Adrenal gland (tissue), 19 donors: ENCODE measurements at places on chromosomes 1 and 21. TPM values are rescaled to one million over a fixed set of nuclear protein-coding genes. Genes with fewer than 3 reads are reported as not detected.

- H3K4me3 ChIP-seq, result no peak overlapping the region
- H3K27me3 ChIP-seq, result no peaks in the 10 kb centered on the region
- DNase-seq, result no peak
- no peaks in the 10 kb centered on the region for H3K4me1 ChIP-seq
- no peak overlapping the region for H3K27ac ChIP-seq
- no peaks in the 10 kb centered on the region for H3K36me3 ChIP-seq
These were observed 139.4 kb downstream of the HIVEP3 start for GRCh38 chr1:41779360-41779759.

Gene TMEM52
- total RNA-seq, result 78.3 TPM

DNA sequence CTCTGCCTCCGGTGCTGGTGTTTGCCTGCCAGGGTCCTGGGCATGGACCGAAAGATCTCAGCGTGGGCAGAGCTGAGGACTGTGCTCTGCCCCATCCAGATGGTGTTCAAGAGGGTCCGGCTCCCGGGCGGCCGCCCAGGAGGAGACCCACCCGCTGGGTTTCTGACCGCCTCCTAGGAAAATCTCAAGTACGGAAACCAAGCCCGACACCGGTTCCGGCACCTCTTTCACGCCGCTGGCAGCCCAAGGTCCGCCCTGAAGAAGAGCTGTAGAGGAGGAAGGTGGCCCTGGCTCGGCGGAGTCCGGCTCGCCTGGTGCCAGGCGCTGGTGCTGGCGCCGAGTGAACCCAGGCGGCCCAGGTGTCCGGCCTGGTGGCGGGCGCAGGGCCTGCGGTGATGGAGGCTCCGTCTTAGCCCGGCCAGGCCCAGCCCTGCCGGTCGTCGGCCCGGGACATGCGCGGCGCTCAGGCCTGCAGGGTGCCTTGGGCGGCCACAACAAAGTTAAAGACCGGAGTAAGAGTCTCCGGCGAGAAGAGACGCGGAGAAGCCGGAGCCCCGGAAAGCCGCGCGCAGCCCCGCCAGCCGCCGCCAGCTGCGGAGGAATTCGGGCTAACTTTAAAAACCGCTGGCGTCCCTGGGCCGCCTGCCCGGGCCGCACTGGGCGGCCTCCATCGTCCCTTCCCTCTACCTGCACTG is 1.5 kb downstream of the GRIK3 start:
- H3K27ac ChIP-seq, result no peak overlapping the region
- no peak overlapping the region for H3K4me3 ChIP-seq
- no peaks in the 10 kb centered on the region for H3K4me1 ChIP-seq
- DNase-seq, result no peak
- peaks cover 66% of the 10 kb centered on the region for H3K27me3 ChIP-seq
- no peaks in the 10 kb centered on the region for H3K36me3 ChIP-seq

Gene AMY2A
- 0.74 TPM for total RNA-seq

Gene OR2T33
- not detected for total RNA-seq

Gene COL11A1
- total RNA-seq, result 1.1 TPM

DNA sequence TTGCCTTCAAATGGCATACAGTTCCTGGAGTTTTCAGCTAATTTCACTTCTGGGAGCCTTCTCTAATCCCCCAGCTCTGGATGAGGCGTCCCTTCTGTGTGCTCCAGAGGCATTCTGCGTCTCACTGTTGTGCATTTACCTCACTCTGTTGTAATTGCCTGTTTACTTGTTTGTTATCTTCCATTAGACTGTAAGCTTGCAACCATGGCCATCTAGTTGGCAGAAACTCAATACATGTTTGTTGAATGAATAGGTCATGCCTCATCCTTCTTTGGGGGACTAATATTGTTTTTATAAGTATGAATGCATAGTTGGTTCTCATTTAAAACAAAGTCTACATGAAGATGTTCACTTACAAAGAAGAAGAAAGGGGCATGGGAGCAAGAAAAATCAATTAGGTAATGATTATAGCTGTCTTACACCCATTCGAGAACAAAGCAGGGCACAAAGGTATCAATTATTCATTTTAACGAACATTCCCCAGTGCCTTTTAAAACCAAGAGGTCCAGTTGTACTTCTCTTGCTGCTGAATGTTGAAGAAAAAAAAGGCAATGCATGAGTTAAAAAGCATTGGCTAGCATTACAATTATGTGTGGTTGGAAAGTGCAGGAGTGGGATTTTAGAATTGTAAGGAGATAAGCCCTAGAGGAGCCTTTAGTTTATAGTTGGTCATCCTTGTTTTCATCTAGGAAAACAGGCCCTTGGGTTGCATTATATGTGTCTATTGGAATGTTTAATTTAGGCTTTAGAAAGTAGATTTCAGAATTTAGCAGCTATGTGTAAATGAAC is 6.0 kb downstream of the RGL1 start:
- H3K4me3 ChIP-seq, result no peak overlapping the region
- peaks cover 85% of the 10 kb centered on the region for H3K4me1 ChIP-seq
- H3K27me3 ChIP-seq, result no peaks in the 10 kb centered on the region
- no peaks in the 10 kb centered on the region for H3K36me3 ChIP-seq
- DNase-seq, result no peak

DNA sequence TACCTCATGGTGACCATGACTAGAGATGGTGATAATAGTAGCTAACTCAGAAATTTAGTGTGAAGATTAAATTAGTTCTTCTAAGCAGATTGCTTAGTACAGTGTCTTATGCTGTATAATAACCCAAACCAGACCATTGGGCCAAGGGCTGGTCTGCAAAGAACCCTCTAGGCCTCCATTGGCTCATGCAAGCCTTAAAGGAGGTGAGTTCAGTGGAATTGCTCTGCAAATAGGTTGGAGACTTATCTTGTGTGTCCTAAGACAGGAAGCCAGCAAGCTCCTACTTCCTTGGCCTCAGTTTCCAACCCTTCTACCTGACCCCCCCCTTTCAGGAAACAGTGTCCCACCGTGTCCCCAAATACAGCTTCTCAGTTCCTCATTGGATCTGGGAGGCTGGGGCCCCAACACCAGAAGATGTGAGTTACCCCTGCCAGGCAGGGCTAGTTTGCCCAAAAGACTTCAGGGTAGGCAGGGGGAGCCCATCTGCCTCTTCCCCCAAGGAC is 1.9 kb upstream of the MEF2D start:
- H3K27ac ChIP-seq, result peak overlapping the region; percentile 99
- no peaks in the 10 kb centered on the region for H3K36me3 ChIP-seq
- H3K27me3 ChIP-seq, result no peaks in the 10 kb centered on the region

GRCh38 chr1:181588631-181589030 is 105.3 kb downstream of the CACNA1E start:
- no peak overlapping the region for H3K4me3 ChIP-seq
- DNase-seq, result no peak
- H3K27ac ChIP-seq, result no peak overlapping the region
- H3K27me3 ChIP-seq, result peaks cover under 1% of the 10 kb centered on the region

Gene TAS1R1
- total RNA-seq, result 0.83 TPM

Gene NID1
- 74.9 TPM for total RNA-seq

- H3K27ac ChIP-seq, result no peak overlapping the region
- H3K4me3 ChIP-seq, result no peak overlapping the region
- DNase-seq, result peak; percentile 61
- no peaks in the 10 kb centered on the region for H3K27me3 ChIP-seq
- H3K4me1 ChIP-seq, result peaks cover 7% of the 10 kb centered on the region
- no peaks in the 10 kb centered on the region for H3K36me3 ChIP-seq
These were observed 26.1 kb downstream of the PROK1 start for GRCh38 chr1:110477041-110477440.

GRCh38 chr1:212138457-212138856 is 102.9 kb downstream of the DTL start:
- peak; percentile 29 for DNase-seq
- H3K27ac ChIP-seq, result no peak overlapping the region
